ENCODE measurements at places on chromosomes 3 and 15.
A peak's percentile ranks its signal among the peaks of the same experiment; 100 is the strongest.

DNA sequence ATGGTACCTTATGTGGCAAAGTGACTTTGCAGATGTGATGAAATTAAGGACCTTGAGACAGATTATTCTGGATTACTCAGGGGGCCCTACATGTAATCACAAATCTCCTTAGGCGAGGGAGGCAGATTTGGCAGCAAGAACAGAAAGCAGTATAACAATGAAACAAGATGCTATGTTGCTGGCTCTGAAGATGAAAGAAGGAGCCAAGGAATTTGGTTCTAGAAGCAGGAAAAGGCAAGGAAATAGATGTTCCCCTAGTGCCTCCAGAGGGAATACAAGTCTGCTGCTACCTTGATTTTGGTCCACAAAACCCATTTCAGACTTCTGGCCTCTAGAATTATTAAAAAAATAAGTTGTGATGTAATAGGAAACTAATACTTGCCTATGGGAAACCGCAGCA, 64.5 kb downstream of the PIK3R4 start:
- no peak for DNase-seq

DNA sequence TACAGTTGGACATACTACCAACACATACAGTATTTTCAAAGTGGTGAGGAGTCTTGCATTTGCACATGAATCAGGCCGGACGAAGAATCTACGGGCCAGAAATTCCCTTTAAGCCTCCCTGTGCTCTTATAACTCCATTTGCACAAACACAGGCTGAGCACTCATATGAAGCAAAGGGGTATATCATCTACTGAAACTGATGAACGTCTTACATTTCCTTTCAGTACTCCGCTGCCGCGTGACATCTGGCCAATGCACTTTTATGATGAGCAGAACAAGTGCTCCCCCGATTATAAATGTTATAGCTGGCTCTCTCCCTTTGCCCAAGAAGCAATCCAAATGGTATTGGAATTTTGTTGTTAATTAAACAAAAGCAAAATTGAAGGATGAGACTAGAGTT, 110.3 kb upstream of the ICE2 start:
- DNase-seq: no peak

- DNase-seq: no peak
Measured at GRCh38 chr3:129349791-129350190, 71.1 kb downstream of the HMCES start.

DNA sequence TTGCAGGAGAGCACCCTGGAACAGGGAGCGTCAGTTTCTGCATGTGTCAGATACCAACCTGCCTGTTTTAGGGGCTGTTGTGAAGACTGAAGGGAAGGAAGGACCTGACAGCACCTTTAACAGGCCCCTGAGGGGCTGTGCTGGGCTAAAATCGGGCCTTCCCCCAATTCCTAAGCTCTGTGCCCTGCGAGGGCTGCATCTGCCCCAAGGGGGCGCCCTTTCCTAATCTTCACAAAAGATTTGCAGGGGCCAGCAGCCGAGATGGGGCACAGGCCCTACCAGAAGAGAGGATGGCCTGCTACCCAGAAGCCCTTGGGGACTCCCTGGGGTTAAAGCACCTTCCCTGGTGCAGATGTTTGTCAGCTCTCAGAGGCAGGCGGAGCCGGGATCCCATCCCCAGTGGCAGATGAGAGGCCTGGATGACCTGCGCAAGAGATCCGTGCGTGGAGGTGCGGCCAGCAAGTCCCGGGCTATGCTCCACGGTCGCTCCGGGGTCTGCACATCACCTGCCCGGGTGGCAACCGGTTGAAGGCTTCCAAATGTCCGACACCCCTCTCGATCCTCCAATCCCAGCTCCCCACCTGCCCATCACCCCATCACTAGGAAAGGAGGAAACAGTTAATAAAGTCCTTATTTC, 53.6 kb downstream of the RHCG start:
- peak; percentile 72 for DNase-seq

GRCh38 chr3:45607790-45608189, 13.2 kb downstream of the LIMD1 start:
- no peak for DNase-seq

DNA sequence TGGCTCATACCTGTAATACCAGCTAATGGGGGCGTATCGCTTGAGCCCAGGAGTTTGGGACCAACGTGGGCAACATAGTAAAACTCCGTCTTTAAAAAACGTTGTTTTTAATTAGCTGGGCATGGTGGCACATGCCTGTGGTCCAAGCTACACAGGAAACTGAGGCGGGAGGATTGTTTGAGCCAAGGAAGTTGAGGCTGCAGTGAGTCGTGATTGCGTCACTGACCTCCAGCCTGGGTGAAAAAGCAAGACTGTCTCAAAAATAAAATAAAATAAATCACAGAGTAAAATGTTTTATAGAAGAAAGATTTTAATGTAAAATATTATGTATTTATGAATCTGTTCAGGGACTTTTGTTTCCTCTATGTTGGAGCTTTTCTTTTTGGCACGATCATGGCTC, 15.3 kb upstream of the STRIT1 start:
- no peak for DNase-seq

GRCh38 chr3:115627180-115628074, 4.1 kb downstream of the GAP43 start:
- DNase-seq: no peak

- DNase-seq: peak; percentile 81
Measured at GRCh38 chr3:9352917-9353752, 9.7 kb upstream of the THUMPD3 start.

DNA sequence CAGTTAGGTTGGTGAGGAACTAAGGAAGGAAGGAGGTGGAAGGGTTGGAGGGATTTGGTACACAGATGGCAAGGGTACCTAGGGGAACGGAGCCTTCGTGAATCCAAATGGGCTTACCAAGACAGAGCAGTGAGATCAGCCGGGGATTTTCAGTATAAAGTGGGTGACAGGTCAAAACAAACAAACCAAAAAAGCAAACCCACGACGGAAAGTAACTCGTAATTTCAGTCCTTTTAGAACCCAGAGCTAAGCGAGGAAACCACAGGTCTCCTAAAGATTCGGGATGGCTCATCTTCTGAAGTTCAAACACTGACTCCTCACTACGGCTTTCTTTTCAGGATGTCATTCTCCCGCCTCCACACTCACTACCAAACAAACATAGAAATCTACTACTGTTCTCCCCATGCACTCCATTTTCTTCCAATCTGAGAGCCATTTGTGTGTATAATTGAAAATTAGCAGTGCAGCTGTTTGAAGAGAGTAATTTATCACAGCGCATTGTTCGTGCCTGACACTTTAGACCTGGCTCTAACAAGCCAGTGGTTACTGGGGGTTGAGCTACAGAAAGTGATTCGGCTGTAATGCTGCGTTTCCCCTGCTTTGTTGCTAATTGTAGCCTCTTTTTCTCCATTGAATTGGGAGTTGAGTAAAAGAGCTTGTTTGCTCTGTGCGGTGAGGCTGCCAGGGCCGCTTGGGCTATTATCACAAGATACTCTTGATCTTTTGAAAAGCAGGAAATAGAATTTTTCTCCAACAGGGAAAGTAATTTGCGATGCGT, 64.7 kb upstream of the CCDC39 start:
- no peak for DNase-seq

DNA sequence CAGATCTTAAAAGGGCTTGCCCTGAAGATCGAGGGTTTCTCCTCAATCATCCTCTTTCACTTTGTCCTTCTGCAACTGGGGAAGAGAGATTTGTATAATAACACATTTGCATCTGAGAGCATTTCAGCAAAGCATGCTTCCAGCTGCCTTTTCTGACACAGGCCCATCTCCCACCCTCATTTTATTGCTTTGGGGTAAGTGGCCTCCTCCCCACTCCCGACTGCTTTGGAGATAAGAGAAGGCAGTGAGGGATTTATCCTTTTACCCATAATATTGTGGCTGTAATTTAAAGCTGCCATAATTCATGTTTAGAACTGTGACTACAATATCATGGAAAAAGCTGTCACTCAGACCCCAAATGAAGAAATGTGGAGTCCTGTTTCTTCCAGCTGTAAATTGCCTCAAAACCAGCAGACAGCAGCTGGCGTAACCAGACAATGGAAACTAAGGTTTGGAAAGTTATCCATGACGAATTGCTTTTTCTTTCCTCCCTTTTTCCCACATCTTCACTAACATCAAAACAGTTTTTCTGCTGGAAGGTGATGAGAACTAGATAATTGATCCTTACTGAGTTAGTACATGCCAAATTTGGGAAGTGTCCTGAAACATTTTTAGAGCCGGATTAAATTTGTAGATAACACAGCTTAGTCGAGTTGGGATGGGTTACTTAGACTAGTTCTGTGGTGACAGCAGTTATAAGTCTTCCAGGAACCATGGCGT, 104.2 kb upstream of the PFN2 start:
- DNase-seq: no peak

GRCh38 chr3:9914559-9915253, 2.2 kb upstream of the IL17RC start:
- DNase-seq: no peak

GRCh38 chr3:129383292-129383860, 45.1 kb downstream of the EFCAB12 start:
- DNase-seq: peak; percentile 78

DNA sequence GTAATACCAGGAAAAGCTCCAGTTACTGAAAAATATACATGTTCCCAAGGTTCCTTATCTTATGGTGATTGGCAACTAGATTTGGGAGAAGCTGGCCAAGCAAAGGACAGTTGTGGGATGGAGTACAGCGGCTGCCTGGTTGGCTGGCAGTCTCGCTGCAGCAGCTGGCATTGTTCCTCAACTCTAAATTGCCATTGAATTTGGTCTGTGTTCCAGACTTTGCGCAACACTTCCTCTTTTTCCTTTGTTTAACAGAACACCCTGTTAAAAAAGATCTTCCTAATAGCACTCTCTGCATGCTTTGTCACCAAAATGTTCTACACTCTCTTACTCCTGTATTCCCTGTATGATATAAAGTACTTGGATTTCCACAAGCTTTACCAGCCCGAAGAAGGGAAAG, 420.6 kb upstream of the RBMS3 start:
- DNase-seq: no peak

DNA sequence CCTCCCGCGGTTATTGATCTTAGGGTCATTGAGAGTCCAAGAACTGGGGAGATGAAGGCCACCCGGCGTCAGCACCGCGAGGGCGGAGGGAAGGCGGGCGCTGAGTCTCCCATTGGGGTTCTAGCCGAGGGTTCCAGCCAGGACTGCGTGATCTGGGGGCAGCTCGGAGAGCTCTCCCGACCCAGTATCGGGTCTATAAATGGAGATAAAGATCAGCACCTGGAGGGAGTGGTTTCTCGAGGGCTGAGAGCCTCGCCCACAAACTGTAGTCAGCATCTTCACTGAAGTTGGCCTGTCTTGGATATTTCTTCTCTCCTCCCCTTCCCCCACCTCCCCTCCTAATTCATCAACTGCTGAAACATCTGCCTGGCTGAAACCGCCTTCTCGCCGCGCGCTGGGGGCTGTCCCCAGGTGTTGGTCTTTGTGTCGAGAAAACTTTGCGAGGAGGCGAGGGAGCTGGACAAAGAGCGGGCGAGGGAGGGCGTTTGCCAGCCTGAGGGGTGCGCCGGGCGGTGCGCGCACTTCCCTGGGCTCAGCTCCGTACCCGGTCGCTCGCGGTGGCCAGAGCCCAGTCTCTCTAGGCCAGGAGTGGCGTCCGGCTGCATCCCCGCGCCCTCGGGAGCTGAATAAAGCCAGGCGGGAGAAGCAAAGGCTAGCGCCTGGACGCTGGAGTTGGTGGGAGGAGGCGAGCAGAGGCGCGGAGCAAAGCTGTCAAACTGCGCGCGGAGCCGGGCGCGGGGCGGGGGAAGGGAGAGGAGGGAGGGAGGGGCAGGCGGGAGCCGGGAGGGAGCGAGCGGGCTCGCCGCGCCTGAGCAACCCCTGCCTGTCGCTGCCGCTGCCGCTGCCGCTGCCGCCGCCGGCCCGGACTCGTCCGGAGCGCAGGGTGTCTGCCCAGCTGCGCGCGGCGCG, at the start of gene ST8SIA2:
Gene ST8SIA2 (plus strand): TSS at position 811 of the 909 bp plus-strand sequence. CDS start 184 bp downstream, outside the sequence.
- peak; percentile 68 for DNase-seq

GRCh38 chr3:123623346-123623880, 38.6 kb upstream of the HACD2 start:
- no peak for DNase-seq
